Fibroblast of skin of left biceps (primary cell): ENCODE measurements at places on chromosomes 7 and 10.
A peak's percentile ranks its signal among the peaks of the same experiment; 100 is the strongest.

- DNase-seq: no peak
Observed at GRCh38 chr7:116293139-116293538, 82.8 kb downstream of the TES start.

DNA sequence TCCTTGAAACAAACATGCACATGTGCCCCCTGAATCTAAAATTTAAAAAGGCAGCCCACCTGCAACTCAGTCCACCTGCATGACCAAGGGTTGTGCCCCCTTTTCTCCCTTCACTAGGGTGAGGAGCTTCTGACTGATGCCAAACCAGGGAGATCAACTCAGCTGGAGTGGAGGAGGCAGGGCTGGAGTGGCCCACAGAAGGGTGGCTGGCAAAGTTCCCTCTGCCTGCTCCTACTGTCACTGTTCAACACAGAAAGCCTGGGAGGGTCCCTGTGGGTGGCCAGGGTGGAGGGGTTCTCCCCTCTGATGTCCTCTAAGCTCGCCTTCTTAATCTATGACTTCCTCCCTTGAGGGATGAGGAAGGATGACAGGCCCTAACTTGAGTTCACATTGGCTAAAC, 55.7 kb upstream of the ANTXRL start:
- DNase-seq: no peak

DNA sequence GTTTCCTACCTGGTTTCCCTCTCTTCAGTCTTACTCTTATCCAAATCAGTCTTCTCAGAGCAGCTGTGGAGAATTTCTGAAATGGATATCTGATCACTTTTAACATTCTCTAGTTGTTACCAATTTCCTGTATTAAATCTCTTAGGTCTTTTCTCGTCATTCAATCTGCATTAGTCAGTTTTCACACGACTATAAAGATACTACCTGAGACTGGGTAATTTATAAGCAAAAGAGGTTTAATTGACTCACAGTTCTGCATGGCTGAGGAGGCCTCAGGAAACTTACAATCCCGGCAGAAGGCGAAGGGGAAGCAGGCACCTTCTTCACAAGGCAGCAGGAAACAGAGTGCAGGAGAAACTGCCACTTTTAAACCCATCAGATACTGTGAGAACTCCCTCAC, 444.8 kb downstream of the GATA3 start:
- no peak for DNase-seq

- no peak for DNase-seq
Observed at GRCh38 chr10:12466704-12467305, 117.5 kb downstream of the CAMK1D start.

- no peak for DNase-seq
Observed at GRCh38 chr7:55591282-55591931, 19.1 kb upstream of the VOPP1 start.

DNA sequence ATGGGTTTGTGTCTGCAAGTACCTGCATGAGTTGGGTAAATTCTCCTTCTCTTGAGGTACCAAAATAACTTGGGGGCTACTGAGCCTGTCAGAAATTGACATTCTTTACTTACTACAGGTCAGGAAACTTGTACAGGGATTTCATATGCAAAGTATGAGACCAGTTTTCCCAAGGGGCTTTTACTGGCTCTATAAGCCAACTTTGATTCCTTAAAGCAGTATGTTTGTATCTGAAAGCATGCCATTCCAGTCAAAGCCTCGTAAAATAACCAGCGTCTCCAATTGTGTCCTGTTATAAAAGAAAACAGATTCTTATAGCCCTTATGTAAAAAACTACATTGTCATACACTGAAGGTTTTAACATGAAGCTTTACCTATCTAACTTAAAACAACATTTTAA, 90.2 kb downstream of the ZNF467 start:
- DNase-seq: no peak

- DNase-seq: no peak
Observed at GRCh38 chr7:30266686-30267085, 17.7 kb upstream of the ZNRF2 start.

DNA sequence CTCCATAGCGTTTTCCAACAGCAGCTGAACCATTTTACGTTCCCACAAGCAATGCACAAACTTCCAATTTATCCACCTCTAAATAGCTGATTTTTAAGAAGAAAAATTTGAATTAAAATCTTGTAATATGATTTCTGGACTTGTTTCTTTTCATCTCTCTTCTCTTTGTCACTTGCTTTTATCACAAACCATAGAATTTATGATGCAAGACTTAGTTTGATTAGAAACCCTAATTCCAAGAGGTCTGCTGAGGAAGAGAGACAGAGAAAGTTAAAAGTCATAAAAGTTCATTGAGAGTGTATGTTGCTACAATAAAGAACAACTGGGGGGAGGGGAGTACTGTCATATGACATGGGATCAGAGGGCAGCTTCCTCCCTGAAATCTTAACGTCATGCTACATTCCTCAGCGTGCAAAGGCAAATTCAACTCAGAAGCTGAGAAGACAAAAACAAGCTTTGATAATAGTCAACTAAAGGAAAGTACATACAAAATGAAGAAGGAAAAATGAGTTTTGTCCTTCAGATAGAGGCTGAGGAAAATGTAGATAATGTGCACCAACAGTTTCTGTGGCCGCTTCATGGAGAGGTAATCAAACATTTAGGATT, 18.4 kb upstream of the CUBN start:
- DNase-seq: no peak

- no peak for DNase-seq
Observed at GRCh38 chr10:50216894-50217293, 34.4 kb downstream of the ASAH2 start.

GRCh38 chr10:3467052-3467951, 294.7 kb upstream of the PITRM1 start:
- peak; percentile 86 for DNase-seq

GRCh38 chr7:39605087-39605486, 18.3 kb upstream of the RALA start:
- no peak for DNase-seq

DNA sequence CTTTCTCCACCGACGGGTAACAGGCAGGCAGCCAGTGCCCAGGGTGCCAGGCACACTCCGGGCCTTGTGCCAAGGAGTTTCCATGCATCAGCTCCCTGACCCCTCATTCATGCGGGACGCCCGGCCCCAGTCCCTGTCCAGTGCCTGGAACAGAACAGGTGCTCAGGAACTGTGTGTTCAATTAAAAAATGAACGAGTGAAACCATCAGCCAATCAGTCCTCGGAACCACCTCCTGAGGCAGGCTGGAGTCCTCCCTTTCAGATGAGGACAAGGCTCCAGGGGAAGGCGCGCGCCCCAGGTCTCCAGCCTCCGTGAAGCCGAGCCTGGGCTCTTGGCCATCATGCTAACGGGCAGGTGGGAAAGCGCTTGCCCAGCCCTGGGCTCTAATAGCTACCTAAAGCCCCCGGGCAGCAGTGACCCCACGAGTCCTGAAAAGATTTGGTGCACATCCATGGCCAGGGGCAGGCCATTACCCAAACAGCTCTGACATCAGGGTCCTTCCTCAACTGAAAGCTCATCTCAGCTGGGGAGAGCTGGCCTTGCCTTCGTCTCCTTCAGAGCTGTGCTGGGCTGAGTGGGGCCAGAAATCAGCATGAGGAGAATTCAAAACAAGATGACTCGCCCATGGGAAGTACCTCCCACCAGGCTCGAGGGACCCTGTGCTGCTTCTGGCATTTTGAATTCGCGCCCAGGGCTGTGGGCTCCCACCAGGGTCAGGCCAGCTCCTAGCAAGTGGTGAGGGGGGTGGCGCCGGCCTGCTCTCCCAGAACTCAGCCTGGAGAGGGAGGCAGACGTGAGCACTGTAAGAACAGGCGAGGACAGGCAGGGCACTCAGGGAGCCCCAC, 200.5 kb downstream of the MAD1L1 start:
- DNase-seq: no peak

DNA sequence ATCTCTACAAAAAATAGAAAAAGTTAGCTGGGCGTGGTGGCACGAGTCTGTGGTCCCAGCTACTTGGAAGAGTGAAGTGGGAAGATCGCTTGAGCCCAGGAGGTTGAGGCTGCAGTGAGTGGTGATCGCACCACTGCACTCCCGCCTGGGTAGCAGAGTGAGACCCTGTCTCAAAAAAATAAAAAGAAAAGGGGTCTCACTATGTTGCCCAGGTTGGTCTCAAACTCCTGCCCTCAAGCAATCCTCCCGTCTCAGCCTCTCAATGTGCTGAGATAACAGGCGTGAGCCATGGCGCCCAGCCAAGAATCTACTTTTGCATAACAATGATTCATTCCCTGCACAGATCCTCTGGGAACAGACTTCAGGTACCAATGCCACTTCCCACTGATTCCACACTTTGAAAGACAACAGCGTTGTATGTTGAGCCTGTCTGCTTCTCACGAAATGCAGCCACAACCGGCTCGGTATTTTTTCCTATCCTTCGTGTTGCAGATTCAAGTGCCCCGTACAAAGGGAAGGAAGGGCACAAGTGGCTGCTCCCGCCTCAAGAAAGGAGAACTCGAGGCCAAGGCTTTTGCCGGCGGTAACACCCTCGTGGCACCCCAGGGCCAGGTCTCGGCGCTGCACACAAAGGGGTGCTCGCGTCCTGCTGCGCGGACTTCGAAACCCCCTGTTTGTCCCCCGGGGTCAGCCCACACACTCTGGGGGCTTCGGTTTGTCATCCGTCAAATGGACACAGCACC, 745 bp downstream of the DAGLB start:
- DNase-seq: peak; percentile 61

DNA sequence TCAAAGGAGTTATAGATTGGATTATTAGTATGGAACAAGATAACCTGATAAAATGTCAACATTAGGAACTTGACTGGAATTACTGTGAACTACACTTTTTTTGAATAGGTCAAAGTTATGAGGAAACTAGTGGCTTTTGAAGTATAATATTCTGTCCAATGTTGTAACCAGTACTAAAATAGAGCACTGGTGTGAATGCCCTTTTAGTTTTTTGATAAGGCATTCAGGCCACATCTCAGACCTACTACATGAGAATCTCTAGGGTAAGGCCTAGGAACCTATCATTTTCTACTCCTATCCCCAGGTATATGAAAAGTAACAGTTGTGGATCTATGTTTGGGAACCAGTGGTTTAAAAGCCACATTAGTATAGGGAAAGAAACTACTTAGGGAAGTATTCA, 16.4 kb downstream of the KMT2E start:
- no peak for DNase-seq

DNA sequence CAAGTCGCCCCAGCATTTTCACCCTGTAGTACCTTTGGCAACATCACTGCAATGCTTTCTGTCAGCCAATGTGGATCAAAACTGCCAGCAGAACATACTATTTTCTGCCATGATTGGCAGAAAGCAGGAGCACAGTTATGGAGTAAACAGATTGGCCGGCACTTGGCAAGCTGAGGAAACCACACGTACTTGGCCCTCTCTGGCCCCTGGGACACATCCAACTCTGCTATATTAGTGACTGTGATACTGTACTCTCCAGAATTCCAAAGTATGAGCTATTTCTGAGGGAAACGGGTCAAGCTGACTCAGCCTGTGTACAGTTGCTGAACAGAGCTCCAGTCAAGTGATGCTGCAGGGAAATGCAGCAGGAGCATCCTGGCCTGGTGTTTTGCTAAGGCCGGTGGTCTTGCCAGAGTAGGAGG, 39.8 kb upstream of the LANCL2 start:
- peak; percentile 61 for DNase-seq

GRCh38 chr10:48608976-48609375, 4.1 kb upstream of the ARHGAP22 start:
- DNase-seq: no peak

- DNase-seq: peak; percentile 30
Observed at GRCh38 chr10:97572214-97572989, at the start of gene ANKRD2. Gene ANKRD2, plus strand, starts transcription at chr10:97572779. Its CDS starts 10 bp downstream, at chr10:97572789.
